ENCODE measurements at places on chromosomes 12 and 14.

DNA sequence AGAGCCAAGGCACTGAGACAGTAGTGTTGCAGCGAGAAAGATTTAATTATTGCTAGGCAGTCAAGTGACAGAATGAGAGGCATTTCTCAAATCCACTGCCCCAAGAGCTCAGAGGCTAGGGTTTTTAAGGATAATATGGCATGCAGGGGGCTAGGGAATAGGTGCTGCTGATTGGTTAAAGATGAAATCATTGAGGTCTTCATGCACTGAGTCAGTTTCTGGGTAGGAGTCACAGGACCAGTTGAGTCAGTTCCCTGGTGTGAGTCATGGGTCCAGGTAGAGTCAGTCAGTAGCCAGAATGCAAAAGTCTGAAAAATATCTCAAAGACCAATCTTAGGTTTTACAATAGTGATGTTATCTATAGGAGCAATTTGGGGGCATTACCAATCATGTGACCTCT, 323.8 kb downstream of the RGS6 start:
- DNase-seq = no peak

DNA sequence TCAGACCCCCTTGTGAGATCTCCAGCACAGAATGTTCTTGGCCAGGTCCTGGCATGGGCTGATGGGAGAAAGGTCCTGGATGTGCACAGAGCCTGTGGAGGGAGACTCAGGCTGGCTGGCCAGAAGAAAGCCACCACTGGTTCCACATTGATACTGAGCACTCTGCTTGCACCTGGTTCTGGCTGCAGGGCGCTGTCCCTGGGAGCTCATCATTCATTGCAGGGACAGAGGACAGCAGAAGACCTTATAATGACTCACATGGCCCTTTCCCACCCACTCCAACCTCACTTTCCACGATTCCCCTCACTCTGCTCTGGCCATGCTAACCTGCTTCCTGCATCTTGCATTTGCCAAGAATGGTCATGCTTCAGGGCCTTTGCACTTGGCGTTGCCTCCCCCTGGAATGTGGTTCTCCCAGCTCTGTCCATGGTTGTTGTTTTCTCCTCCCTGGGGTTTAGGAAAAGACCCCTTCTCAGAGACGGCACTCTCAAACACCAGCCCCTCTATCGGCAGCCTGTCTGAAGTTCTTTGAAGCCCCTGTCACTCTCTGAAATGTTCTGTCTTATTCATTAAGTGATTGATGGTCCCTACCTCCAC, 10.3 kb downstream of the KRT7 start:
- DNase-seq = no peak

GRCh38 chr12:30754750-30755394, at the start of gene CAPRIN2:
TSS of gene CAPRIN2 (minus strand) at chr12:30754951. CDS start at chr12:30753520, 1,431 bp downstream.
- DNase-seq = peak; percentile 100

GRCh38 chr12:124847113-124848074, 16.3 kb downstream of the SCARB1 start:
- DNase-seq = no peak

Data from progenitor cell of endocrine pancreas (in vitro differentiated cells).